ENCODE measurements at places on chromosomes 5 and 9.

DNA sequence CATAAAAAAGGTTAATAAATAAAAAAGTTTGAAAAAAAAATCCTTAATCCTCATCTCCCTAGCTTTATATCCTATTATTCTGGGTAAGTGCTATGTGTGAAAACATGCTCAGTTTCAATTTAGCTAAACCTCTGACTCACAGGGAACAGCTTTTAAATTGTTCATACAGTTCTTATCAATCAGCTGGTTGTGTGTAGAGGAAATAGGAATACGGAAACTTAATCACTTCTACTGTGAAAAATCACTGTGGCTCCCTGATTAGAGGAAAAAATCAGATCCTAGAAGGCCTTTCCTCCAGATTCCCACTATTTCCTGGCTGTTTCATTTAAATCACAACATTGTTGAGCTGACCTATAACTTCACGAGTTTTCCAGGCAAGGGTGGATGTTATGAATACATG lies 120.5 kb downstream of the MARCHF3 start:
- DNase-seq: no peak

DNA sequence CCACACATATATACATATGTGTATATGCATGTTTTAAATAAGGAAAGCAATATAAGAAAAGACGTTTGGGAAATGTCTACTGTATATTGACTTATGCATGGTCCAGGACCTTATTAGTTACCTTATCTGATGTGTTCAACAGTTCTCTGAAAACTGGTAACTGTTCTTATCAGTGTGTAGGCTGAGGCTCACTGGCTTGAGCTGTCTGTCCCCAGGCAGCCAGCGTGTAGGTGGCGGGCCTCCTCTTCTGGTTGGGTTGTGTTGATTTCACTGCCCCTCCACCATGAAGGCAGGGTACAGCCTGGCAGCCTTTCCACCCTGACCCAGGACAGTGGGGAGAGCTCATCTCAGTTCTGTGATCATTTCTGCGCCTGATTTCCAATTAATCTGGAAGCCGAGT lies 38.7 kb upstream of the SEMA4D start:
- no peak for DNase-seq

- peak; percentile 97 for DNase-seq
These were observed at the start of gene RFX3 for GRCh38 chr9:3525836-3526164. Gene RFX3, minus strand, starts transcription at chr9:3526001. Its CDS starts 130,413 bp downstream, at chr9:3395588.

- no peak for DNase-seq
These were observed 50.1 kb upstream of the FBXL17 start for GRCh38 chr5:108432024-108432423.

DNA sequence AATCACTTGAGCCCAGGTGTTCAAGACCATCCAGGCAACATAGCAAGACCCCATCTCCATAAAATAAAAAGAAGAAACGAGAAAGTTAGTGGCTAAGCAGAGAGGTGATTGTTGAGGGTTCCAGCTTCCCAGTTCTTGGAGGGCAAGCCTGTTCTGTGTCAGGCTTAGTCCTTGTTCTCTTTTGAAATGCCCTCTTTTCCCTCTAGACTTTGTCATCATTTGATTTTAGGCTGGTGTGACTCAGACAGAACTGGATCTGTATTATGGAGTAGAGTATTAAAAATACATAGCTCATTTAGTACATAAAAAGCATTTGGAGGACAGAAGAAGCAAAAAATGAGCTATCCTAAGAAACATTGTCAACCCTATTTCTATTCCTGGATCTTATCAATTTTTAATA lies 159.4 kb downstream of the CD180 start:
- DNase-seq: no peak

GRCh38 chr5:91110686-91111085 lies 272.4 kb downstream of the ARRDC3 start:
- no peak for DNase-seq

DNA sequence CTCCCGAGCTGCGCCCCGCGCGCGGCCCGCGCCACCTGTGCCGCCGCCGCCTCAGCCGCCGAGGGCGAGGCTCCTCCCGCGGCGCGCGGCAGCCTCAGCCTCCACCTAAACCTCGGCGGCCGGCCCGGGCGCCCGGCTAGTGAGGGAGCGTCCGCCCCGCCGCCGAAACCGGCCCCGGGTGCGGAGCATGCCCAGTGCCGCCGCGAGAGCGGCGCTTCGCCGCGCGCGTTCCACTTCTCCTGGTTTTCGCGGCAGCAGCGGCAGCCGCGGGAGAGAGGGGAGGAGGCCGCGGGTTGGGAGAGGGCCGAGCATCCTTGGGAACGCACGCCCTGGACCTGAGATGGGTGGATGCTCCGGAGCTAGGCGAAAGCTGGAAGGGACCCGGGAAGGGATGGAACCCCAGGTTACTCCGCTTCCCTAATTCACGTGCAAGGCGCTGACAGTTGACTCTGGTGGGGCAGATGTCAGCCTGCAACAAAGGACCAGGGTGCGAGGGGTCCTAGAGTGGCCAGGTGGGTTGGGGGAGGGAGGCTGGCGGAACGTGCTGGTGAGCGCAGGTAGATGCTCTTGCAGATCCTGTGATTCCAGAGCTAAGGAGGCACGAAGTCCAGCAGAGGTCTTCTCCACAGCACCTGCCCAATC lies at the start of gene CTNND2:
Gene CTNND2, minus strand, starts transcription at position 182 of the 642 bp plus-strand sequence. CDS start 593 bp downstream, outside the sequence.
- DNase-seq: no peak

Measured in aorta (tissue), 5 donors.